GM12878 (cell line): ENCODE measurements at places on chromosomes 7 and 10. TPM values are rescaled to one million over a fixed set of nuclear protein-coding genes. Genes with fewer than 3 reads are reported as not detected.

The TRIM74 gene
- 0.11 and 0.48 TPM in 2 replicates for polyA plus RNA-seq

The NEUROG3 gene
- polyA plus RNA-seq = not detected in 2 replicates

The MTURN gene
- 0.38 and 0.52 TPM in 2 replicates for polyA plus RNA-seq

The TMEM26 gene
- polyA plus RNA-seq = not detected in 2 replicates

The PROSER2 gene
- not detected in 2 replicates for polyA plus RNA-seq

The ERVW-1 gene
- not detected in 2 replicates for polyA plus RNA-seq

The PPP1R17 gene
- 0.09 and 0.19 TPM in 2 replicates for polyA plus RNA-seq

The PITX3 gene
- polyA plus RNA-seq = not detected in 2 replicates

The OR2A1 gene
- polyA plus RNA-seq = 0.08 and 0.24 TPM in 2 replicates

The EEPD1 gene
- 0.86 and 1.1 TPM in 2 replicates for polyA plus RNA-seq

The HERPUD2 gene
- polyA plus RNA-seq = 13.5 and 15.2 TPM in 2 replicates

The SSBP1 gene
- 646 and 658 TPM in 2 replicates for polyA plus RNA-seq

The CPA4 gene
- 0.20 TPM in 1 of 2 replicates, not detected in the other for polyA plus RNA-seq

The PON3 gene
- 1.4 and 1.8 TPM in 2 replicates for polyA plus RNA-seq

The CPVL gene
- not detected in 2 replicates for polyA plus RNA-seq

The TMEM229A gene
- not detected in 2 replicates for polyA plus RNA-seq
